Amniotic stem cell (primary cell): ENCODE measurements at places on chromosomes 1 and 21.

DNA sequence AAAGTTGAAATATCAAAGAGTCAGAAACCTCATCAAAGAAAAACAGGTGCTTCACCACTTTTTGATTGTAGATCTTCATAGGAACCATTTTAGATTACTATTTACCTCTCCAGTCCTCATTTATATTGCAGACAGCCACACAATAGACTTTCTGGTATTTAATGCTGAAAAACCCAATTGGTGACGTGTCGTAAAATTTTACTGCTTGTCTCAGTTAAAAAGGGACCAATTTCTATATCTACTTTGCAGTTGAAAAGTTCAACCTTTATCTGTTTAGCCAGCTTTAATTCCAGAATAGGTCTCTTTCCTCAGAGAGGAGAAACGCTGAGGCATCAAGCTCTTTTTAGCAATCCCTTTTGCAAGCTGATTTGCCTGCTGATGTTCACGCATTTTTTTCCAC lies 1722.4 kb downstream of the PLA2G4A start:
- DNase-seq: no peak

GRCh38 chr21:42559326-42559725 lies 45.7 kb downstream of the SLC37A1 start:
- DNase-seq: no peak

GRCh38 chr1:107695341-107695740 lies 269.6 kb downstream of the VAV3 start:
- DNase-seq: no peak

- no peak for DNase-seq
Measured at GRCh38 chr1:7387053-7387927, 383.8 kb upstream of the VAMP3 start.

- no peak for DNase-seq
Measured at GRCh38 chr1:11501491-11501897, 22.5 kb downstream of the DISP3 start.

GRCh38 chr1:179425186-179425585 lies 59.4 kb downstream of the AXDND1 start:
- DNase-seq: no peak

- no peak for DNase-seq
Measured at GRCh38 chr1:94246692-94247137, 9.3 kb upstream of the ARHGAP29 start.

GRCh38 chr1:197139169-197139568 lies 7.3 kb downstream of the ASPM start:
- DNase-seq: no peak

GRCh38 chr21:37367336-37367702 lies 746 bp downstream of the DYRK1A start:
- DNase-seq: no peak

DNA sequence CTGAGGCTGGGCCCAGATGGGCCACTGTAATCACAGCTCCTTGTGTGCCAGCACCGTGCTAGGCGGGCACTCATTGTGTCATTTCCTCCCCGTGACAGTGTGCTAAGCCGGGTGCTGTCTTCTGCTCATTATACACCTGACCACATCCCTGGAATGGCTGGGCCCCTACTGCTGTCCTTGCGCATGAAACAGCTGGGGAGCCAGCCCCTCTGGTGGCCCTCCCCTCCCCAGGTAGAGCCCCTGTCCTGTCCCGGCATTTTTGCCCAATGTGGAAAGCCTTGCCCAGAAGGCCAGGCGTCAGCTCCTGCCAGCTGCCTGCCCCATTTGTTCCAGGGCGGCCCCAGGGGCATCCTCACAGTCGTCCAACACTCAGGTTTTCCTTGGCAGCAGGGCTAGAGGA lies 107.4 kb upstream of the CASZ1 start:
- no peak for DNase-seq

DNA sequence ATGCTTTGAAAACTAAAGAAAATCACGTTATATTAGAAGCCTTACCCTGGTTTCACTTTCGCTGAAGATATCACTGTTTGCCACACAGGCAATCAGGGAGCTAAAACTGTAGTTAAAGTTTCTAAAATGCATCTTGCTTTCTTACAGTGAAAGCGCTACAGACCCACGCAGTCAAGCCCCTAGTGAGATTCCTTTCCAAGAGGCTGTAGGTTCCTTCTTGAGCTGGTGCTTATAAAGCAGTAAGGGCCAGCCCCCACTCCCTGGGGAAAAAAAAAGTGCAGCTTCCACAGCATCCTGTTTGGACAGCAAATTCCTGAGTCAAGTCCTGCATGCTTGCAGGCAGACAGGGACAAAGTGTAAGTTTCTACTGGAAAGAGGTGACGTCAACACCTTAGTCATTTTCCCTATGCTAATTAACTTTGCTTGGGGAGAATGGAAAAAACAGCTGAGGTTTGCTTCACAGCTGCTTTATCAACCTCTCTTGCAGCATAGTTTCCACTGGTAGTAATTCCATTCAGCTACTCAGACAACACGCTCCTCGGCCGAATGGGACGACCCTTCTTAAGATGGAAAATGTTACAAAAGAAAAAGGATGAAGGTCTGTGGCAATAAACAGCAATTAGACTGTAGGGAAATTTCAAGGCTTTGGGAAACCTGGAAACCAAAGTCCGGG lies 14.7 kb upstream of the KCNE1 start:
- DNase-seq: peak; percentile 98

DNA sequence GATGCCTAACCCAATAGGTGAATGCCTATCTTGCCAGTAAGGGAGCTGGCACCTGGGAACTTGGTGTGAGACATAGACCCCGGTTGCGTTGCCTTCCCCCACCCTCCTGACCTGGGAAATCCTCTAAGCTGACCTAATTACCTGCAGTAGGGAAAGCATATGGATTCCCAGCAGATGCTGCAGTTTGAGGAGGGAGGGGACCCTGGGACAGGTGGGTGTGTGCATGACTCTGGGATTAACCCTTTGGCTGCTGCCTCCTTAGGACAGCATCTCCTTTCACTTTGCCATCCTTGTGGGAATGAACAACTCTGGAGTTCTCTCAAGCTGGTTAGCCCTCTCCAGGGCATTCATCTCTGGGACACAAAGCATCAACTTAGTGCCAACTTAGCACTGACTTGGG lies 16.4 kb upstream of the NFASC start:
- DNase-seq: no peak

DNA sequence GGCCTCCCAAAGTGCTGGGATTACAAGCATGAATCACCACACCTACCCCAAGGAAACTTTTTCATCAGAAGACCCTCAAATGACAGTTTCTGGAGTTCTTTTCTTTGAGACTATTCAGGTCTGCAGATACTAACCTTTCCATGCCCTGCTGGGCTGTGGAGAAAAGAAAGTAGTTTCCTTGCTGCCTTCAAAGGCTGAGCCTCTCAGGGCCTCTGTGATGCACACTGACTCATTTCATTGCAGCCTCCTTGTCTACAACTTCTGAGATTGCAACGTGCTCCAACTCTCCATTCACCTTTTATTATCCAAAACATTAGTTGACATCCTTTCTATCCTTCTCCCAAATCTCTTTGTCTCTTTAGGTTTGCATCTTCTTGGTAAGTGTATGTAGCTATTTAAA lies 8.8 kb upstream of the SAMSN1 start:
- no peak for DNase-seq
